ENCODE measurements at places on chromosomes 5 and 9.
A peak's percentile ranks its signal among the peaks of the same experiment; 100 is the strongest.

GRCh38 chr9:81632599-81632998 lies 56.7 kb downstream of the TLE1 start:
- DNase-seq, result no peak

DNA sequence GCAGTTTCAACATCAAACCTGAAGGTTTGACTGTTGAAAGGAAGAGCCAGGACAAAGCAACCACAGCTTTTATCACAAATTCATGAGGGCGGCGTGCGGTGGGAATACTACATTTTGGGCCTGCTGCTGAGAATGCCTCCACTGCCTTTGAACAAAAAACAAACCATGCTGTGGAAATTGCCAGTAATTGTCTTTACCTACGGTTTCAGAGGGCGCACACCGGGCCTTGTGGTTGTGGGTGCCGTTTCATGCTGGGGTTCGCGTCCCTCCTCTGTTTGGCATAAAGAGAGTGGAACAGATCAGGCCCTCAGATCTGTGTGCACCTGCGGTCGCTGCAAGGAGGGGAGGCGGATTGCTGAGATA lies 27.6 kb upstream of the TCF7 start:
- peak; percentile 42 for DNase-seq

DNA sequence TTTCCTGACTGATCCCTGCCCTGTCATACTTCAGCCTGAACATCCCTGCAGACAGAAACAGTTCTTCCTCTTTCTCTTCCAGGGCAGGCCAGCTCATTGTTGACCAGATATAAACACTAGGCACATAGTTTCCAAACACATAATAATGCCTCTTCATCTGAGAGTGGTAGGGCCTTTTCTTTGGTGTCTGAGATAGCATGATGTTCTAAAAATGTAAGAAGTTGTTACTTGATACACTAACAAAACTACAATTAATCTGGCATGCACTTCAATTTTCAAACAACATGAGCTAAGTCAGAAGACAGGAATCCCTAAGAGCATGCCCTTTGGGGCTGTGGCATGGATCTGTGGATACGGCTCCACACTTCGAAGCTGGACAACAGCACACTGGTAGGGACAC lies 246.6 kb downstream of the SPOCK1 start:
- DNase-seq, result no peak

GRCh38 chr5:164000819-164001218 lies 495.4 kb downstream of the MAT2B start:
- no peak for DNase-seq

DNA sequence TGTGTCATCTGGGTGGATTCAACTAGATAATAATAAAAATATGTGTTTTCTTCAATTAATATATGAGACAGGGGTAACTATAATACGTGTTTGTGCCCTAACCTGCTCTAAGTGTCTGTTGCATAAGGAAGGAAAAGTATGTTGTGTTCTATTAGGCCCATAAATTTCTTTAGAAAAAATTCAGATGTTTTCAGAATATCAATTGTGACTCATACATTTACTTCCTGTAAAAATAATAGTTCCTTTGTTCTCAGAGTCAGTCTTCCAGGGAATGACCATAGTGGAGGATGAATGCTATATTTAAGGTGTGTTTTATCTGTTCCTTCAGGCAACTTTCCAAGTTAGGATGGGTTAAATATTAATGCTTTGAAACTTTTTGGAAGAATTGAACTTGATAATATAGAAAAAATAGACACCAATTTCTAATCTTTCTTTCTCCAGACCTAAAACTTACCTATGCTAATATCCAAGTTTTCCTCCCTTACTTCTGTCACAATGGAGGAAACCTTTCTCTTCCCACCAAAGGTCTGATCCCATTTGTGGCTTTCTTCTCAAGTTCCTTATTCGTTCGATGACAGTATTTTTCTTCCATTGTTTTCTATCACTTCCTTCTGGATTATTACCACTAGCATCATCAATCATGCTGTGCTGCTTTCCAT lies 49.9 kb downstream of the ISL1 start:
- DNase-seq, result no peak

All from stimulated activated CD8-positive, alpha-beta memory T cell treated with anti-CD3 and anti-CD28 coated beads, Interleukin-4, amount 100 ng/mL, for 4 hours (primary cell).